Mesothelial cell of epicardium (in vitro differentiated cells): ENCODE measurements at places on chromosomes 11 and 22. TPM values are rescaled to one million over a fixed set of nuclear protein-coding genes. Genes with fewer than 3 reads are reported as not detected.

Gene DCDC1
- total RNA-seq: 1.2 to 1.7 TPM (median 1.5 TPM) in 3 replicates

- no peak for DNase-seq
Observed at GRCh38 chr11:34147581-34147980, 42.2 kb downstream of the NAT10 start.

DNA sequence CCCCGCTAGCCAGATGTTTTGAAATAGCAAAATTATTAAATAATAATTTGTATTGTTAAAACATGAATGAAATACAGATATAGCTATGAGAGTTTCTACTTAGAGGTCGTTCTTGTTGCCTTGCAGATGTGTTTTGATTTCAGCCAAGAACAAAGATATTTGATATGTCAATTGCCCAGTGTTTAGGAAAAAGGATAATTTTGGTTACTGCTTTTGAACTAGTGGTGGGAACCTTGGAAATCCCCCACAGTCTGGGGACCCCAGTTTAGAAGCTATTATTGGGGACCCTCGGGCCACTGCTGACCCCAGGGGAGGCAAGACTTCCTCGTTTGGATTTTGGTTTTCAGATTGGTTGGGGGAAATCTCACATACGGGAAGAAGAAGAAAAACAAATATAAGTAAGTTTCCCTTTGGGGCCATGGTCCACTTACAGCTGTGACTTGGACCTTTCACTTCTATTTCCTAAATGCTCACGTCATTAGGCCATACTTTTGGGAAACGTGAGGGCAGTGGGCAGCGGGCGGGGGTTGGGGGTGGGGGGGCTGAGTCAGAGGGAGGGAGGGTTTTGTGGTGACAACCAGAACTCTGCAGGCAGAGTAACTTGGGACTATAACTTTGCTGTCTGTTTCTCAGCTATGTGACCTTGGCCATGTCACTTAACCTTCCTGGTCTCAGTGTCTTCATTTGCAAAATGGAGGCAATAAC lies 37.0 kb downstream of the LDLRAD3 start:
- no peak for DNase-seq

Gene ISX
- 1.9 to 2.6 TPM (median 2.5 TPM) in 3 replicates for total RNA-seq

DNA sequence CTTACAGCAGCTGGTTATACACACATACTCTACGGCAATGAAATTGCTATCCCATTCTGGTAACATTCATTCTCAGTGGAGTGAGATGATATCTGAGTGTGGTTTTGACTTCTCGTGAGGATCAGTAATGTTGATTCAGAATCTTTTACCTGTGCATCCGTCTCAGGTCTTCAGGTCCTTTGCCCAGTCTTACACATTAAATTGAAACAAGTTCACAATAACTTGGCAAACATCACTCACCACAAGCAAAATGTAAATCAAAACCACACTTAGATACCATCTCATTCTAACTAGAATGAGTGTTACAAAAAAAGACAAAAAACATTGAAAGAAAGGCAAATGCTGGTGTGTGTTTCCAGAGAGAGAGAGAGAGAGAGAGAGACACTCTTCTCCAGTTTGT lies 14.0 kb downstream of the RGL4 start:
- DNase-seq: no peak

Gene TECTA
- 2.4 to 2.6 TPM (median 2.5 TPM) in 3 replicates for total RNA-seq

- no peak for DNase-seq
Observed at GRCh38 chr11:121249039-121249663, 43.4 kb upstream of the SC5D start.

Gene NCF4
- total RNA-seq: not detected in 3 replicates

GRCh38 chr11:45413156-45413858 lies 127.2 kb upstream of the SYT13 start:
- no peak for DNase-seq

GRCh38 chr11:91239359-91239758 lies 985.3 kb upstream of the FAT3 start:
- DNase-seq: no peak

Gene AQP11
- 1.8 to 1.9 TPM (median 1.9 TPM) in 3 replicates for total RNA-seq

DNA sequence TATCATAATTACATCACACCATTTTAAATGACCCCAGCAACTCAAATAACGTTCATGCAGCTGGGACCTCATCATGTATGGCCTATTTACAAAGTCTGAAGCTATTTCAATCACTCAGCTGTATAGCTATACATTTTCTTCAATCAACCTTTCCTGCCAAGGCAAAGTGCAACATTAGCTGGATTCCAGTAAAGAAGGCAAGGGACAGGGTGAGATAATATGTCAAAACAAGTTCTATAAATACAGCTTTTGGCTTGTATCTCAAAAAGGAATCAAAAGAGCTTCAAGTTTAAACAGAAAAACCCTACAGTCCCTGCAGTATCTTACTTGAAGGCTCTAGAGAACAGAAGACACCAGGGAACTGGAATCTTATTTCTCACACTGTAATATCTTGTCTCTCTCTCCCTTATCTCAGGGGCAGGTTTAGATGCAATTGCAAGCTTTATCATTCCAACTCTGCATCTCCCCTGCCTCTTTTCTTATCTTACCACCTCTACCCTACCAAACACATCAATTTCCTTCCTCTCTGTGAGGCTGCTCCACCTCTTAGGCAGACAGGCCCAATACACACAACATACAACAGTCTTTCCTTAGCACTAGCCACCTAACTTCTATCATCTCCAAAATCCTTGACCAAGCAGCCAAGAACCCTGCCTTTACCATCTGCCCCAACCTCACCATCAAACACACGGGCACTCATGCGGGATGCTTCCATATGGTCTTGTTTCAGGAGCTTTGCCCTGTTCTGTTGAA lies 34.5 kb downstream of the CELF1 start:
- DNase-seq: no peak

DNA sequence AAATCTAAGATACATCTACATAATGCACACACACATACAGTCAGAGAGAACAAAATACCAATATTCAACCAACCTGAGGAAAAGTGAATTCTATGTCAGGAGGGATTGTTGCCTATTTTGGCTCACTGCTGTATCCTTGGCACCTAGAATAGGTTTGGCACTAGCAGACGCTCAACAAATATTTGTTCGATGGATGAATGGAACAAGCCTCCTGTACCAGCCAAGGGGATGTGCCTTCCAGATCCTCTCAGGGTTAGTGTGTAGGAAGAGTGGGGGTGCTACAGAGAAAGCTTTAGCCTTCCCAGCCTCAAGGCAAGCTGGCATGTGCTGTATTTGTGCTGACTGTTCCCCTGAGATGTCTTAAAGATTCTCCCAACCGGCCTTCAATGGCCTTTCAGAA lies 23.3 kb upstream of the POU2AF1 start:
- DNase-seq: no peak

DNA sequence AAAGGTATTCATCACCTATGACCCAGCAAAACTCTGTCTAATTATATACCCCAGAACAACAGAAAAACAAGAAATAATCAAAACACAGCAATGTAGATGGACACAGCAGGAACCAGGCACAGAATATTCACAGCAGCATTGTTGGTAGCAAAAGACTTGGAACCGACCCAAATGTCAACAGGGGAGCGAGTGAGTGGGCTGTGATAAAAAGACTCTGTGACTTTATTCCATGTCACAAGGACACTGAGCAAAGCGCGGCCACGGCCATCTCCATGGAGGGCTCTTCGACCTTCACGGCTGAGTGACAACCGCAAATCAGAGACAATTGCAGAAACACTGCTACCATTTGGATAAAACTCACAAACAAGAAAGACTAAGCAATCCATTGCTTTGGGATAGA lies 1373.1 kb downstream of the TBC1D22A start:
- no peak for DNase-seq

GRCh38 chr11:26779074-26779865 lies 57.4 kb upstream of the SLC5A12 start:
- no peak for DNase-seq

DNA sequence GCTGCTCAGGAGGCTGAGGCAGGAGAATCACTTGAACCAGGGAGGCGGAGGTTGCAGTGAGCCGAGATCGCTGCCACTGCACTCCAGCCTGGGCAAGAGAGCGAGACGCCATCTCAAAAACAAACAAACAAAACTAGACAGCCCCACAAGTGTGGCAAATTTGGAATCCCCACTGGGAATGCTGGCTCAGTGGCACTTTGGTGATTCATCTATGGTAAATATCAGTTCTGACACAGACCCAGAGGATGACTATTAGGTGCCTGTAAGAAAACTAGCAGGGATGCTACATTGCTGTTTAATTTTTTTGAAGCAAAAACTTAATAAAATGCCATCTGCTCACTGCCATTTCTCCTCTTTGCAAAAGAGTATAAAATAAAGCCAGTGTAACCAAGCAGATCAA lies 107.9 kb downstream of the NAT10 start:
- no peak for DNase-seq

Gene SLC35E4
- total RNA-seq: 4.1 to 4.3 TPM (median 4.1 TPM) in 3 replicates

DNA sequence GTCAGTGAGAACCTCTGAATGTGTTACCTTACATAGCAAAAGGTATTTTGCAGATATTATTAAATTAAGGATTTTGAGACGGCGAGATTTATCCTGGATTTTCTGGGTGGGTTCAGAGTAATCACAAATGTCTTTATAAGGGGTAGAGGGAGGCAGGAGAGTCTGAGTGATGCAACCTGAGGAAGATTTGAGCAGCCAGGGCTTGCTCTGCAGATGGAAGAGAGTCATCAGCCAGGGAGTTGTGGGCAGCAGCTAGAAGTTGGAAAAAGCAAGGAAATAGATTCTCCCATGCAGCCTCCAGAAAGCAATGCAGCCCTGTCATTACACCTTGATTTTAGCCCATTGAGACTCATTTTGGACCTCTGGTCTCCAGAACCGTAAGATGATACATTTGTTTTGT lies 4.1 kb upstream of the WDR74 start:
- DNase-seq: no peak

Gene BATF2
- 1.5 to 1.9 TPM (median 1.7 TPM) in 3 replicates for total RNA-seq

DNA sequence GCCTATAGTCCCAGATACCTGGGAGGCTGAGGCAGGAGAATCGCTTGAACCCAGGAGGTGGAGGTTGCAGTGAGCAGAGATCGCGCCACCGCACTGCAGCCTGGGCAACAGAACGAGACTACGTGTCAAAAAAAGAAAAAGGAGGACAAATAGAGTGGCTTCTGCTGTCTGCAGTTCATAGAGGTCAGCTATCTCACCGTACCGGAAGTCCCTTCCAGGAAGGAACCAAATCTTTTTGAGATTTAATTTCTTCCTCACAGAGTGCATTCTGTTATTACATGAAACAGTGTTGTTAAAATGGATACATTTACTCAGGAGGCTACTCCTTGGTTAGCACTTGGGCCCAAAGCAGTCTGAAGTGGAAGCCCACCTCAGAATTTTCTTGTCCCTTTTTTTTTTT lies 33.4 kb downstream of the FAM118A start:
- no peak for DNase-seq

Gene PITPNM1
- total RNA-seq: 54.9 to 56.0 TPM (median 55.8 TPM) in 3 replicates

Gene CNIH2
- 10.1 to 11.5 TPM (median 10.2 TPM) in 3 replicates for total RNA-seq

DNA sequence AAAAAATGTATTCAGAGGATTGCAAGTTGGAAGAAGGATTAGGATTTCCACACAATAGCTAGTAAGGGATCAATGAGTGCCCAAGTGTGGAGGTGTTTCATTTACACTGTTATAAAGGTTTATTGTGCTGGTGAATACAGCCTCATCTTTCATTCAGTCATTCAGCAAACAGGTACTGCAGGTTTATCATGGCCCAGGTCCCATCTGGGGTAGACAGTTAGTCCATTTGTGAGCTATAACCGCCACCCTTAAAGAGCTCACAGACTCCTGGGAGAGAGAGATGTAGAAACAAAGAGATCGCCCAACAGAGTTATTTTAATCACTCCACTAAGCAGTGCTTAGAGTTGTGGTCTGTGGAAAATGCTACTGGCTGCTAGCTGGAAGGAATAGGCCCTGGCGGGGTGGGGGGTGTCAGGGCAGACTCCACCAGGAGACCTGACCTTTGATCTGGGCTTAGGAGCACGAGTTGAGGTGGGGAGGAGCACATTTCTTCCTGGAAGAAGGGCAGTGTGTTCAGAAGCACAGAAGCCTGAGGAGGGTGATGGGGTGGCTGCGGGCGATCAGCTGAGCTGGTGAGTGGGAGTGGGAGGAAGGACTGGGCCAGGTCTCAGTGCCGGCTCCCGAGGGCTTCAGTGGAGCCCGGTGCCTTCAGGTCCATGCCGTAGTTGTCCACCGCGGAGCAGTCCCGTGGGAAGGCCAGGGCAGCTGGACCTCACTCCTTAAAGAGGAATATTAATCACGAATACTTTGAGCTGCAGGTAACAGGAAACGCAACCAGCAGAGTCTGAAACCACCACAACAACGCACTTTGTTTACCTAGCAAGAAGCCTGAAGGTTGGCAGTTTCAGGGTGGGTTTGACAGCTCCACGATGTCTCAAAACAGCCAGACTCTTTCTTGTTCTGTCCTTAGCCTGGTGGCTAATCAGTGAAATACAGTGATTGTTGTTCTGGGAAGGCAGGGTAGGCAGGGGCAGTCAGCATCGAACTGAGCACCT lies 11.2 kb downstream of the TOM1 start:
- no peak for DNase-seq

Gene APOA4
- not detected in 3 replicates for total RNA-seq

DNA sequence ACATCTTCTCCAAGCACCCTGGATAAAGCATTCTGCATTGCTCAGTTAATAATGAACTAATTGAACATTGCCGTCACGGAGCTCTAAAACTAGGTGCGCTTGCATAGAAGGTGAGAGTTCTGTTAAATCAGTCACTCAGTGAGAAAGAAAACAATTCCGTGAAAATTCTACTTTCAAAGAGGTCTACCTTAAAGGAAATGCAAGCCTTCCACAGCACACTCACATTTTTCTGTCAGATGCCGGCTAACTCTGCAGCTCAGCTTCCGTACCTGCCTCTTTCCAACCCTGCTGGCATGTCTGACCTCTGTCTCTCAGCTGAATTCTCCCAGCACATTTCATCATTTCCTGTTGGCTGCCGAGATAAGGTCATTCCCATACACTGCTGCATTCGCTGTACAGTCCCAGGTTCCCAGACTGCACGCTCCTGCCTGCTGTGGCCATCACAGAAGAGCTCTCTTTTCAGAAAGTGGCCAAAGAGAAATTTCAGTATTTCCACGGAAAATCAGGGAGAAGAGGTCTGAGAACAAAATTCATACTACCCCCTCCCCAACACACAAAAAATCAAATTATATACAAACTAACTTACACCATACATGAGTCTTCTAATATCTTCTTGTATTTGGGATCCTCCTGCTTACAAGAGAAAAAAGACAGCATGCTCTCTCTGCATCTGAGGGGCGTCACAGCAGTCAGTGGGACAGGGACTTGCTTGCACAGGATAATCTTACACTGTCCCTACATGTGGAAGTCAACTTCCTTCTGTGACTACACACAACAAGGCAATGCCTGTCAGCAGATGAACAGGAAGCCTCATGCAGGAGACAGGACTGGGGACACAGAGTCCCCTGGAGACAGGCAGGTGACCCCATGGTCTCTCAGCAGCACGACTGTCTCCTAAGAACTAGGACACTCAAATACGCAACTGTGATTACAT lies 55.1 kb downstream of the PACSIN2 start:
- no peak for DNase-seq

- DNase-seq: no peak
Observed at GRCh38 chr11:72782081-72782920, 11.5 kb downstream of the STARD10 start.

Gene OSM
- total RNA-seq: not detected in 3 replicates

Gene OOSP1
- not detected in 3 replicates for total RNA-seq

GRCh38 chr11:23166376-23166775 lies 306.1 kb upstream of the CCDC179 start:
- no peak for DNase-seq

Gene PDGFD
- 28.0 to 32.2 TPM (median 29.1 TPM) in 3 replicates for total RNA-seq

Gene PDE2A
- 0.63 to 1.4 TPM (median 1.1 TPM) in 3 replicates for total RNA-seq
